Mesenteric fat pad (tissue), 1 donor: ENCODE measurements at places on chromosomes 3 and 15. TPM values are rescaled to one million over a fixed set of nuclear protein-coding genes. Genes with fewer than 3 reads are reported as not detected.

The CPLX3 gene
- not detected for total RNA-seq

- DNase-seq, result no peak
Observed at GRCh38 chr3:140597792-140598191, 80.1 kb upstream of the TRIM42 start.

- DNase-seq, result no peak
Observed at GRCh38 chr3:120224237-120224636, 60.8 kb downstream of the GPR156 start.

DNA sequence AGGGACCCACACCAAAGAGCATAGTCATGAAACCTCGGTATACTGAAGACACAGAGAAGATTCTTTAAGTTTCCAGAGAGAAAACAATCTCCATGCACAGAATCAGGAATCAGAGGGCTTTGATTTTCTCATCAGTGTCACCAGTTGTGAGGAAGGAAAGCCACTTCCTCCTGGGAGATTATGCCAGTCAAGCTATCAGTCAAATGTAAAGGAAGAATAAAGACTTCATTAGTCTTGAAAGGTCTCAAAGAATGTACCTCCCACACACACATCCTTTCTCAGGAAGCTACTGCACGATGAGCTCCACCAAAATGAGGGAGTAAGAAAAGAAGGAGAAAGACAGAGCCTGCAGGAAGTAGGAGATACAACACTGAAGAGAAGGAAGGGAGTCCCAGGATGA is 486.3 kb downstream of the SHQ1 start:
- no peak for DNase-seq

- DNase-seq, result no peak
Observed at GRCh38 chr3:141915016-141915415, 38.6 kb downstream of the ATP1B3 start.

GRCh38 chr3:131912255-131912654 is 122.6 kb downstream of the CPNE4 start:
- DNase-seq, result no peak

DNA sequence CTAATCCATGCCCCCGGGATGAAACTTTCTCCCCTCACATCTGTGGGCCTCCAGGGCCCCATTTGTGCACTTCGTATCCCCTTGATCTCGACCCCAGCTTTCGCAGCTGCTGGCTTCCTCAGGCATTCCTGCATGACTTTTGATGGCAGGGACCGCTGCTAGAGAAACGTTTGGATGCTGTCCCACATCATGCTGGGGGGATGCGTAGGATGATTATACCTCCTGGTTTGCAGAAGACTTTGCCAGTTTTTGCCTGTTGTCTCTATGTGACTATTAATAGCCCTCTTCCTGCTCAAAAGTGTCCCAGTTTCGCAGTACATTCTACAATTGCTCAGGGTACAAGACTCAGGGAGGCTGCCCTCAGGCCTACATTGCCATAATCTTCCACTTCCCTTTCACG is 10.4 kb upstream of the KCNAB1 start:
- no peak for DNase-seq

The TRH gene
- not detected for total RNA-seq

DNA sequence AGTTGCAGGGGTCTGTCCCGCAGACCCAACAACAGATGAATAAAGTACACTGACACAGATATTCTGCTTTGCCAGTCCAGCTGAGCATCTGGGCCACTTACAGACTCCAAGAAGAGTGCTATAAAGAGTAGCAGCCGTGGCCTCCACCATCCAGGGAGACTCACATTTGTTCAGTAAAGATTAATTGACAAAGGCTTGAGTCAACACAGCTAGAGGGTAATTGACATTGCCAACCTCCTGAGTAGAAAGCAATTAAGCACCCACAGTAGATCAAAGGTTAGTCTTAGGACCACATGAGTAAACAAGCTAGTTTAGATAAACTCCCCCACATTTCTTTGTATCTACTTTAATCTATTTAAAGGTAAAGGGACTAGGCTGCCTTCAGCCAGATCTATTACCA is 16.3 kb upstream of the CRTC3 start:
- no peak for DNase-seq

The TLR9 gene
- total RNA-seq, result 0.19 TPM

GRCh38 chr15:82393671-82394070 is 35.9 kb upstream of the GOLGA6L9 start:
- no peak for DNase-seq

DNA sequence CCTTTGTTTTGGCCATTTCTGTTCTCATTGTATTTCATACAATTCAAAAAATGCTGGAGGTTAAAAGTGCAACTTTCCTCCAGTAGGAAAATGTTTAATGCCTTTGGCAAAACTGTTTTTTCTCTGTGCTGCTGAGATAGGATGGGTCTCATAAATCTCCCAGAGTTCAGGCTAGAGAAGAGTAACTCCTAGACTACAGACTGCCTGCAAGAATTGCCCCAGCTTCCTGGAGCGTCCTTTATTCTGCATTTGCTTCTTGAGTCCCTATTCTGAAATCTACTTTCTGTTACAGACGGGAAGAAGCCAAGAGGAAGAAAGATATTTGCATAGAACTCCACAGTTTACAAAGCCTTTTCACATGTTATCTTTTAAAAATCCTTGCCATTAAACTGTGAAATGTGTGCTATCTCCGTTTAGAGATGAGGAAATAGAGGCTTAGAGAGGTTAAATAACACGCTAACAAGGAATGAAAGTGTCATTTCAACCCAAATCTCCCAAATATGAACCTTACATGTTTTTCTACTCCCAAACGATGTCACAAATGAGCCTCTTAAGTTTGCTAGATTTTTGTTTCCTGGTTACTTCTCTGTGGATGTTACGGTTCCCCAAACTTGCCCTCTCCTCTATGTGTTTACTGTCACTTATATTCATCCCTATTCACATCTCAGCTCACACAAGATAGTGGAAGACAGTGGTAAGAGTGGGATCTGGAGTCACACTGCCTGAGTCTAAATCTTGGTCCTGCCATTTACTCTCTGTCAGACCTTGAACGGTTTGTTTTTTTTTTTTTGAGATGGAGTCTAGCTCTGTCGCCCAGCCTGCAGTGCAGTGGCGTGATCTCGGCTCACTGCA is 17.4 kb downstream of the NANOGP8 start:
- no peak for DNase-seq

The SCN5A gene
- 0.58 TPM for total RNA-seq

The CCR1 gene
- 39.7 TPM for total RNA-seq

- DNase-seq, result no peak
Observed at GRCh38 chr3:171323938-171324536, 136.2 kb downstream of the TNIK start.

GRCh38 chr3:175383371-175383770 is 524.2 kb downstream of the NAALADL2 start:
- DNase-seq, result no peak

The CHRNA7 gene
- 2.0 TPM for total RNA-seq

GRCh38 chr3:42216302-42216701 is 49.7 kb downstream of the CCK start:
- no peak for DNase-seq

The GOLGA6L4 gene
- total RNA-seq, result 4.4 TPM

The PRR20G gene
- total RNA-seq, result not detected

DNA sequence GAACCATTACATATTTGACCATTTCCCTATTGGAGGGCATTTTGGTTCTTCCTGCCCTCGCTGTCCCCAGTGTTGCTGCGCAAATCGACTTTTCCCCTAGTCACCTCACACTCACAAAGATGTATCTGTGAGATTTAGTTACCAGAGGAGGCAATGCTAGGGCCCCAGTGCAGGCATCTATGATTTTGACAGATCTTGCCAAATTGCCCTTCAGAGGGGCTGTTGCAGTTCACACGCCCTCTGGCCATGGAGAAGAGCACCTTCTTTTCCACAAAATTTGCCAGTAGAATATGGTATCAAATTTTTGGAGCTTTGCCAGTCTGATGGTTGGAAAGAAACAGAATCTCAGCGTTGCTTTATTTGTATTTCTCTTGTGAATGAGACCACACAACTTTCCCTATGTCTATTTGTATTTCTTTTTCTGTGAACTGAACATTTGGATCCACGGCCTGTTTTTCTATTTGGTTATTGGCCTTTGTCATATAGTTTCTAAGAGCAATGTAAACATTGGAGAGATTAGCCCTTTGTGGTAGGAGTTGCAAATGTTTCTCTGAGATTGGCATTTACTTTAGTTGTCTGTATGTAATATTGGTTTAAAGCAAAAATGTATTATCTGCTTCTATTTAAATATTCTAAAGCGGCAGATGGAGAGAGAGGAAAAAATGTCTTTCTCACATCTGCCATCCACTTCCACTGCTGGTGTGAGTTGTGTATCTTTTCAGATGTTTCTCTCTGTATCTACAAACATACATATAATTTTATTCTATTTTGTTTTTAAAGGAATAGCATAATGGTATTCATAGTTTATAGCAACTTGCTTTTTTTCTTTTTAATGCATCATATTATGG is 66.1 kb downstream of the DNASE1L3 start:
- DNase-seq, result no peak

GRCh38 chr3:123508178-123508577 is 59.3 kb upstream of the ADCY5 start:
- no peak for DNase-seq

- DNase-seq, result no peak
Observed at GRCh38 chr3:68891280-68891943, 40.9 kb downstream of the TAFA4 start.

- DNase-seq, result no peak
Observed at GRCh38 chr3:124292329-124292728, 300.4 kb upstream of the ROPN1 start.

DNA sequence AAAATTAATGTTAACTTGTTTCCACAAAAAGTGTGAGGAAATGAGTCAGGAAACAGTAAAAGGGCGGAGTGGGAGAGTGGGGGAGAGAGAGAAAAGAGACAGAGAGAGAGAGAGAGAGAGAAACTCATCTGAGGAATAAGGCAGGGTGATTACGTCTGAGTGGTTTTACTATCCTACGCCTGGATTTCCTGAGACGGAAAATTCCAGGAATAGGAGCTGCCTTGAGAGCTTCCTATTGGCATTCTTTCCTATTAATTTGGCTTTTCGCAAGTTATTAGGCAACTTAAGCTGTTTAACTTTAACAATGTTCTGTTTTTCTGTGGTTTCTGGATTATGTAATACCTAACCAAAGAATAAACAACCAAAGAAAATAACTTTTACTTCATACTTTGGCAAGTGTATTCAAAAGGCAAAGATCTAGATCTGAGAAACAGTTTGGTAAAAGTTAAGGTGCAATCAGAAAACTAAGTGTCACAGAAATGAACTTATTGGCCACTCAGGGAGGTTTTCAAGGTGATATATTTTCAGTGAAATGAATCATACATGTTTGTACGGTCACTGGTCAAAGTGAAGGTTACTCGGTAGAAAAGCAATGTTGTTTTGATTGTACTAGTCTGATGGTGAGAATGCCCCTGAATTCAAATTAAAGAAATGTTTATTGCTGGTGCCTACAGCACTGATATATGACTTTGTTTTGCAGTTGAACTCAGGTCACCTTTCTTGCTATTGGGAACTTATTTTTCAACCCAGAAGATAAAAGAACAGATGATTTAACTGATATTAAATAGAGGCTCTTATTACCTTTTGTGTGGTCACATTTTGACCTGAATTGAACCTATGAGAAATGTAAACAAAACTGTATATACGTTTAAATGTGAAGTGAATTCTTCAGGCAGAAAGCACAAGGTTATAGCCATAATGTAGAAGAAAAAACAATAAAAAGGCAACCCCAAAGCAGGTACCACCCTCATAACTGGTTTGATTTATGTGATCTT is 39.9 kb upstream of the TNFSF10 start:
- DNase-seq, result no peak

The GASK1A gene
- 11.9 TPM for total RNA-seq

DNA sequence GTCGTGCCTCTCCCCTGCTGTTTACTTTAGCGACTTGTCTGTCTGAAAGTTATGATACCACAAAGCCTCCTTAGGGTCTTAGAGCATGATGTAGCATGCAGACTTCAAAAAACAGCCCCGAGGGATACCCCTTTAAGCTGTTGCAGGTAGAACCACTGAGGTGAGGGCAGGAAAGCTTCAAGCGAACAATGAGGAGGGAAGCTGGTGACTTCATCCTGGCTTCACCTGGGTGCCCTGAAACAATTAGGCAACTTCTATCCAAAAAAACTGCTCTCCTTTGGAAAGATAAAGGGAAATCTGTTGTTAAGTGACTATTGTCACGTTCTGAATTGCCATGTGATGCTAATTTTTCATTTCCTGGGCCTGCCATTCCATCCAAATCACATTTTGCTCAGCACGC is 231.6 kb downstream of the SOX2 start:
- DNase-seq, result no peak

DNA sequence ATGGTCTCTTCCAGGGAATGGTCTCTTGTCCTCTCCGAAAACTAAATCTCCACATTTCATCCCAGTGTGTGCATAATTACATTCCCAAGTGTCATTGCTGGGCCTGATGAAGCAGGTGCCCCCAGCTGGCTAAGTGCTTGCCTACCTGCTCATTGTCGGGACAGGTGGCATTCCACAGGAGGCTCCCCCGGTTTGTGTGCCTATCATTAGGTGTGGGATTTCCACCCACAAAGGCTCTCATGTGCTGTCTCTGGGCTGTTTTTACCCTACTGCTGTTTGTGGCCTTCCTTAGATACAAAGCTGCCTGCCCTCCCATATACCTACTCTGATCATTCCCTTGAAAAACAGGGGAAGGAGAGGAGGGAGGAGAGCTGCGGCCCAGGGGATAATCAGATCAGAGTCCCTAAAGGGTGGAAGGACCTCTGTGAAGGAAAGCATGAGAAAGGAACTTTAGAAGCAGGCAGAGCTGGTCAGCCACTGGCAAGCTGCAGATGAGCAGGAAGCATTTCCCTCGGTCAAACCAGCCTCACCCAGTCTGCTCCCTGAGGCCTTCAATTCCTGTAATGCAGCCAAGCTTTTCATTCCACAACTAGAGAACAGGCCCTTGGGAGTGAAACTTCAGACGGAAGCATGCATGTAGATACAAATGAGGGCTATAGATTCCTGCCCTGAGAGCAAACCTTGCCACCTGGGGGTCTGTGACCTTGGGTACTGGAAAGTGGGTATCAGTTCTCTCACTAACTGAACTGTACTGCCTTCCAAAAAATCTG is 60.7 kb upstream of the HEG1 start:
- no peak for DNase-seq
